ENCODE measurements at places on chromosomes 5 and 9.

GRCh38 chr5:312845-313244 lies 8.7 kb upstream of the AHRR start:
- DNase-seq = no peak

- DNase-seq = no peak
These were observed 1.3 kb downstream of the TLX3 start for GRCh38 chr5:171310212-171310818.

DNA sequence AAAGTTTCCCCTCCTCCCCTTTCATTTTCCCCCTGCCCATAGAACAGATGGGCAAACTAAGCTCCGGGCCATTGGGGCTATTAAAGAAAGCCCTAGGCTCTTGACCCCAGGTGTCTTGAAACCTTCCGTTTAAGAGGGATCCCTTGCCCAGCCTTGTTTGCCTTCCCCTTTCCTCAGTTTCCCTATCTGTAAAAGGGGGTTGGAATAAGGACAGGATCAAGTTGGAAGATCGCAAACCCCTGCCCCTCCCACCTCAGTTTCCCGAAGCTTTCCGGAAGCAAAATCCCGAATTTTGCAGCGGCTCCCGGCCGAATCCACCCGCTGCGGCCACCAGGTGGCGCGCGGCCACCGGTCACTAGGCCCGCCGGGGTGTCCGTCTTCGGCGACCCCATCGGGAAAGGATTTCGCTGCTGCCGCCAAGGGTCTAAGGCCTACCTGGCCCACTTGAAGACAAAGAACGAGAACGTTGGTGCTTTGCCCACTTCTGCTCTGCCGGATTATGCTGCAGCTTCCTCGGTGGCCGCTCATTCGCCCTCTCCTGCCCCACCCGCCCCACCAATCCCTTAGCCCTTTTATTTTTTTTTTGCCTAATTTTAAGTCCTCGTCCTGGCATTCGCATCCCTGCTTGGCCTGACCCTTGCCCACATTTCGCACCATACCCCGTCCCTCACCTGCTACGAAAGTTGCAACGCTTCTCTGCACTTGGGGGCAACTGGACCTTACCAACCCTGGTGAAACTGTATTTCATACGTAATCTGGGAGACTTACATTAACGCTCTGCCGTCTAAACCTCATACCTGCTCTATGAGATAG lies 962 bp upstream of the NR6A1 start:
- DNase-seq = peak; percentile 28

- DNase-seq = no peak
These were observed 79.7 kb upstream of the SSBP2 start for GRCh38 chr5:81830596-81830995.

GRCh38 chr9:126519660-126520420 lies 93.9 kb upstream of the LMX1B start:
- no peak for DNase-seq

DNA sequence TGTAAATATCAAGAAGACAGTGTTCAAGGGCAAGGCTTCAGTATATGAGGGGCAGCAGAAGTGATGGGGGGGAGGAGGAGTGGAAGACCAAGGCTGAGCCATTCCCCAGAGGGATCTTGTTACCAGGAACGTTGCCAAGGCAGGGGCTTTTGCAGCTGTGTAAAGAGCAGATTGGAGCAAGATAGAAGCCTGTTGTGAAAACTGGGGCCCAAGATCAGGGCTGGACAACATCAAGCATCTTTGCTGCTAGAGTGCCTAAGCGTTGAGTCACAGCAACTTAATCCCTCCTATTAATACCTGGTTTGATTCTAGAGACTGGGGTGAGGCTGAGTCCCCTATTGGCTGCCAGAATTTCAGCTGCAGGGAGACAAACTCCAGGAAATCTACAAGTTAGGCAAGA lies 18.4 kb upstream of the ERCC6L2 start:
- DNase-seq = no peak

- DNase-seq = no peak
These were observed 340.5 kb downstream of the PIK3R1 start for GRCh38 chr5:68555907-68556681.

GRCh38 chr5:17796757-17797396 lies 162.6 kb downstream of the TAF11L14 start:
- DNase-seq = no peak

DNA sequence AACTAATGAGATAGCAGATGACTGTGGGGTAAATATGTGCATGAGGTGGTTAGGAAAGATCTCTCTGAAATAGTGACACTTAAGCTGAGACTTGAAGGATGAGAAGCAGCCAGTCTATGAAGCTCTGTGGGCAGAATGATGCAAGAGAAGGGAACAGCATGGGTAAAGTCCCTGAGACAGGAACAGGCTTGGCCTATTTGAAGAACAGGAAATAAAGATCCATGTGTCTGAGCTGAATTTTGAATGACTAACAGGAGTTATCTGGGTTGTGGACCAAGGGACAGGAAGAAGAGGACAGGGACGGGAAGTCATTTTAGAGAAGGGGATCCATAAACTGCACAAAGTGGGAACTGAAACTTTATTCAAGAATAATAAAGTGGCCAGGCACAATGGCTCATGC lies 25.6 kb upstream of the HMGCS1 start:
- peak; percentile 42 for DNase-seq

GRCh38 chr9:109328978-109329637 lies 8.2 kb upstream of the EPB41L4B start:
- DNase-seq = no peak

GRCh38 chr5:58505971-58506640 lies 14.9 kb downstream of the GAPT start:
- no peak for DNase-seq

DNA sequence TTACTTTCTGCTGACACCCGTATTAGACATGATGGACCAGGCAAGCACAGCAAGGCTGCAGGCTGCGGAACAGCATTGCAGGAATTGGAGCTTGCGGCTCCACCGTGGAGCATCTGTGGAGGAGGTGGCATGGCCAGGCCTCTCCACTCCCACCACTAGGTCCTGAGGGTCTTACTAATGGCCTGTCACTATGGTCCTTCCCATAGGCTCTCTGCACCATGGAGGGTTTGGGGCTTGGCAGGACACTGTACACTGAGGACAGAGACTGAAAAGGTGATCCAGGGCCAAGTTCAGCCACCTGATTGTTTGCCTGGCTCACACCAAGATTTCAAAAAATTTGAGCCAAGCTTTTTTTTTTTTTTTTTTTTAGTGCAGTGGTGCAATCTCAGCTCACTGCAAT lies 14.3 kb upstream of the ZBTB43 start:
- DNase-seq = no peak

DNA sequence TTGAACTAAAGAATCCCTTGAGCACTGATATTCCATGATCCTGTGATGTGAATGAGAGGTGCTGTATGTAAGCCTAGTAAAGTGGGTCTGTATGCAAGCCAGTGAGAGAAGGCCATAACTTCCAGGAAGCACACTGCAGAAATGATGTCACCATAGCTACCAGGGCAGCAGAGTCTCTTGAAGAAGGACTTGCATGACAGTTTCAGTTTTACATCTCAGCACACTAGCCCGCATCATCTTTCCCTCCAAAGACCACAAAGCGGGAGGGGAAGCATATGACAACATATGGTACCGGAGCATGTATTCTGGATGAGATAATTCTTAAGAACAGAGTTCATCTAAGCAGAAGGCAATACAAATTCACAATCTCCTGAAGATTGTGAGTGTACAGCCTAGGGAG lies 37.6 kb upstream of the MAST4 start:
- no peak for DNase-seq

GRCh38 chr9:38334234-38334633 lies 58.3 kb upstream of the ALDH1B1 start:
- DNase-seq = no peak

DNA sequence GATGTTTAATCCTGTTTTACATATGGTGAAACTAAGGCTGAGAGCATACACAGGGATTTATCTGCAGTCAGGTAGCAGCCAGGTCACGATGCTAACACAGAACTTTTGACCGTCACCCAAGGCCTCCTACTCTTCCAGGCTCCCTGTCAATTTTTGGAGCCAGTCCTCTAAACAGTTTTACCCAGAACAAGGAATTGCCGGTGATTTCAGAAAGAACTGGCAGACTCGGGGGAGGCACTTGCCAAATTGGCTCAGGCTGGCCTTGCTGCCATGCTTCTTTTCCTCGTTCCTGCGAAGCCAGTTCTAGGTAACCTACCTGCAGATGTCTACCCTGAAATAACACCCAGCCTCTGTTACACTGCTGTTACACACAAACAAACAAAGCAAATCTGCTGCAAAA lies 21.2 kb downstream of the GRIA1 start:
- DNase-seq = no peak

DNA sequence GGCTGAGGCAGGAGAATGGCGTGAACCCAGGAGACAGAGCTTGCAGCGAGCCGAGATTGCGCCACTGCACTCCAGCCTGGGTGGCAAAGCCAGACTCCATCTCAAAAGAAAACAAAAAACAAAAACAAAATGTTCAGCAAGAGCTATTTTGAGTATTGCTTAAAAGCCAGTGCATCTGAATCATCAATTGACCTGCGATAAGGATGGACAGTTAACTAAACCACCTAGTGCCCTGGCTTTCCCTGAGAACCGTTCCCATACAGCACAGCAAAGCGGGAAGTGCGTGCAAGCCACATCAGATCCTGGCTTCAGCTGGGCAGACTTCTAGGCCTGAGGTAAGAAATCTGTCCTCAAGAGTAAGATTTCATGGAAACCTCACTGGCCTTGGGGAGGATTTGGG lies 2.7 kb downstream of the DYNC2I2 start:
- DNase-seq = no peak

- no peak for DNase-seq
These were observed 94.6 kb upstream of the EGFLAM start for GRCh38 chr5:38163636-38164237.

Data from GDM1 (cell line).